HepG2 (cell line): ENCODE measurements at places on chromosomes 16 and 17. TPM values are rescaled to one million over a fixed set of nuclear protein-coding genes. Genes with fewer than 3 reads are reported as not detected.
A peak's percentile ranks its signal among the peaks of the same experiment; 100 is the strongest.

GRCh38 chr16:55292491-55292890 lies 31.5 kb upstream of the IRX6 start:
- DNase-seq: no peak
- no peaks in the 10 kb centered on the region for H3K4me1 ChIP-seq
- no peaks in the 10 kb centered on the region for H3K27me3 ChIP-seq
- H3K36me3 ChIP-seq: no peaks in the 10 kb centered on the region
- no peak overlapping the region for H3K4me3 ChIP-seq

DNA sequence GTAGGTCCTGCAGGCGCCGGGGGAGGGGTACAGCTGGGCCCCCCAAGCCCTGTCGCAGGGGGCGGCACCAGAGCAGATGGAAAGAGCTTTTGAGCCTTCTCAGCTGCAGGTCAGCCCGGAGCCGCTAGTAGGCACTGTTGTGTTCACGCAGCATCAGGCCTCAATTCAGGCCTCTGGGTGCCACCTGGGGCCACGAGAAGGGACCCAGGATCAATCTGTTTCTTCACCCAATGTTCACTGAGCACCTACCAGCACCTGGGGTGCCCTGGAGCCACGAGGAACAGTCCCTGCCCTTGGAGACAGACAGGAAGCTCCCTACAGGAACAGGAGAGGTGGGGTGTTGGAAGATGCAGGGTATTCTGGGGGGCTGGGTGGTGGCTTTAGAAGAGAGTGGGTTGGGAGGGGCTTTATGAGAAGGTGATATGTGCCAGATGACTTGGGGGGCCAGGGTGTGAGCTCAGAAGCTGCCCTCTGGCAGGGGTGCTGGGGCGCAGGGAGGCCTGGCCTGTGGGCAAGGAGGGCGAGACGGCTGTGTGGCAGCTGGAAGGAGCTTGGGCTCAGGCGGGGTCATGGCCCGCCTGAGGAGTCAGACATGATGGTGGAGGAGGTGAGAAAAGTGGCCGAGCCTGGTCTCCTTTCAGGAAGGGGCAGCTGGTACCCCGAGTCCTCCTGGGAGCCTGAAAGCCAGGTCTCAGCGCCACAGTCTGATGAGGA lies 121.9 kb upstream of the GSE1 start:
- no peaks in the 10 kb centered on the region for H3K36me3 ChIP-seq
- peak overlapping the region; percentile 20; the same call in 1 of the 2 replicates for H3K4me3 ChIP-seq
- peak; percentile 53 for DNase-seq
- H3K27me3 ChIP-seq: no peaks in the 10 kb centered on the region
- H3K27ac ChIP-seq: no peak overlapping the region

DNA sequence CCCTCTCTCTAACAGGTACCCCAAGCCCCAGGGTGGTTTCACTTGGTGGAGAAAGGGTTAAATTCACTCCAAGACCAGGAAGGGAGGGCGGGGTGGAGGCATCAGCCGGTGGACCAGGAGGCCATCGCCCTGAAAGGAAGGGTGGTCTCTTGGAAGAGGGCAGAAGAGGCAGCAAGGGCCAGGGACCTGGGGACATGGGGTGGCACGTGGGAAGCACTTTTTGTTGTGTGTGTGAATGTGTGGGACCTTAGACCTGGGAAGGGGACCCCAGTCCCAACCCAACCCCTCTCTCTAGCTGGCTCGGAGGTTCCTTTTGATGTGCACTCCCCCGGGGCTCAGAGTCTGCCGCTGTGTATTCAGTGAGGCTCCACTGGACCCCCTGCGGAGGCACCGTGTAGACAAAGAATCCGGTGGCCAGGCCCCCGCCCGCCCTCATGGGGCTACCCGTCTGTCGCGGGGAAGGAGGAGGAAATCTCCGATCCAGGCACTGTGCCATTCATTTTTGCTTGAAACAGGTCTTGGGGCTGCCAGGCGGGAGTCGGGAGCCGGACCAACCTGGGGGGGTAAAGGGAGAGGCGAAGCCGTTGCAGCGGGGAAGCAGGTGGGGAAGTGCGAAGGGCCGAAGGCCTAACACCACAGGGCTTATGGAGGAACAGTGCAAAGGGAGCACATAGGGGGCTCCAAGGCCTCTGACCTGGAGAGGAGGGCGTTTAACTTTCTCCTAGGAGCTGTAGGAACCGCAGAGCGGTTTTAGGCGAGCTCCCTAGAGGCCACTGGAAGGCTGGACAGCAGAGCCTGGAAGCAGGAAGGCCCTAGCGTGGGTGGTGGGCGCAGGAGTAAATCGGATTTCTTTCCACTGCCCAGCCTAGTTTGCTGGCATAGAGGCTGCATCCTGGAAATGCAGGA lies 3.2 kb upstream of the WNT3 start:
- peaks cover 35% of the 10 kb centered on the region for H3K4me1 ChIP-seq
- H3K36me3 ChIP-seq: no peaks in the 10 kb centered on the region
- no peak overlapping the region for H3K27ac ChIP-seq
- H3K4me3 ChIP-seq: peak overlapping the region; percentile 46; the same call in 1 of the 2 replicates

GRCh38 chr16:11615748-11616447 lies 29.2 kb upstream of the LITAF start:
- no peaks in the 10 kb centered on the region for H3K27me3 ChIP-seq
- no peaks in the 10 kb centered on the region for H3K36me3 ChIP-seq
- no peak overlapping the region for H3K27ac ChIP-seq
- H3K4me3 ChIP-seq: no peak overlapping the region

DNA sequence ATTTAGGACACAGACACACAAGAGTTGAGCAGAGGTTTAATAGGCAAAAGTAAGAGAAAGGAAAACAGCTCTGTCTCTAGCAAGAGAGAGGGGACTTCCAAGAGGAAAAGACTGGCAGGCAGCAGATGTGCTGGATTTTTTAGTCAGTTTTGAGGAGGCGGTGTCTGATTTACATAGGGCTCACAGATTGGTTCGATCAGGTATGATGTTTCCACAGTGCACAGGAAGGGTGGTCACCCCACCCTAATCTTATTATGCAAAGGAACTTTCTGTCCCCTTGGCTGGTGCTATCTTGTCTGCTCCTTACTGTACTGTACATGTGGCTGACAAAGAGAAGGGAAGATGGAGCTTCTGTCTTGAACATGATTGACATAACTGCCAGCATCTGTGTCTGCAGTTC lies 25.3 kb downstream of the BFAR start:
- no peak overlapping the region for H3K4me3 ChIP-seq
- H3K4me1 ChIP-seq: peaks cover 21% of the 10 kb centered on the region
- H3K36me3 ChIP-seq: peaks cover 69% of the 10 kb centered on the region

DNA sequence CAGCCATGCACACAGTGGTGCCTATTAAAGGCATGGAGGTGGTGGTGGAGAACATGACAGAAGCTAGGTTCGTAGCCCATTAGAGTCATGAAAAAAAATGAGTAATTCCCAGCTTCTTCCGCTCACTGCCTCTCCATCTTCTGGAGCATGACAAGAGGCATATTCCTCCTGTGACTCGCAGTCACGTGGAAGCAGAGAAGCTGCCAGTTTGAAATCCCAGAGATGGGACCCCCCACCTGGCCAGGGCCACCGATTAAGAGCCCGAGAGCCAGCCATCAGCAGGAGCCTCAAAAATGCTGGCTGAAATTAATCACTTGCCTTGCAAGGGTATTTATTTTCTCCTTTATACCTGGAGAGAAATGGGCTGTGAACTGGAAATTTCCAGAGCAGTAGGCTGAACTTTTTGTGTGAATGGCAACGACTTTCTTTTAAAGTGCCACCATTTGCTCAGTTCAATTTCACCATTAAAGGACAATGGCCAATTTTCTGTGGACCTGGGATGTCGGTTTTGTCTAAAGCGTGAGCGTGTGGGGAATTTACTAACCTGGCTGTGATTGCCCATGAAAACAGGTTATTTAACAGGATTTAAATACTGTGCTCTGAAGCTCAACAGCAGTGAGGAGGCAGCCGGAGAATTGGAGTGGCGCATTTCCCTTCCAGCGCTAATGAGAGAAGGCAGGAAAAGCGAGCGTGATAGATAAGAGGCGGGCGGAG lies 189.7 kb upstream of the SDK2 start:
- DNase-seq: no peak
- H3K27me3 ChIP-seq: peaks cover 2% of the 10 kb centered on the region; the same call in 1 of the 2 replicates
- no peaks in the 10 kb centered on the region for H3K36me3 ChIP-seq
- no peak overlapping the region for H3K4me3 ChIP-seq
- no peak overlapping the region for H3K27ac ChIP-seq

- H3K4me3 ChIP-seq: no peak overlapping the region
- no peak for DNase-seq
- H3K4me1 ChIP-seq: no peaks in the 10 kb centered on the region
- H3K27ac ChIP-seq: no peak overlapping the region
- H3K27me3 ChIP-seq: peaks cover 53% of the 10 kb centered on the region
Measured at GRCh38 chr16:87064731-87065445, 252.3 kb downstream of the C16orf95 start.

GRCh38 chr16:84712138-84712671 lies 12.4 kb downstream of the USP10 start:
- H3K27ac ChIP-seq: no peak overlapping the region
- peaks cover 47% of the 10 kb centered on the region for H3K36me3 ChIP-seq
- no peak overlapping the region for H3K4me3 ChIP-seq

DNA sequence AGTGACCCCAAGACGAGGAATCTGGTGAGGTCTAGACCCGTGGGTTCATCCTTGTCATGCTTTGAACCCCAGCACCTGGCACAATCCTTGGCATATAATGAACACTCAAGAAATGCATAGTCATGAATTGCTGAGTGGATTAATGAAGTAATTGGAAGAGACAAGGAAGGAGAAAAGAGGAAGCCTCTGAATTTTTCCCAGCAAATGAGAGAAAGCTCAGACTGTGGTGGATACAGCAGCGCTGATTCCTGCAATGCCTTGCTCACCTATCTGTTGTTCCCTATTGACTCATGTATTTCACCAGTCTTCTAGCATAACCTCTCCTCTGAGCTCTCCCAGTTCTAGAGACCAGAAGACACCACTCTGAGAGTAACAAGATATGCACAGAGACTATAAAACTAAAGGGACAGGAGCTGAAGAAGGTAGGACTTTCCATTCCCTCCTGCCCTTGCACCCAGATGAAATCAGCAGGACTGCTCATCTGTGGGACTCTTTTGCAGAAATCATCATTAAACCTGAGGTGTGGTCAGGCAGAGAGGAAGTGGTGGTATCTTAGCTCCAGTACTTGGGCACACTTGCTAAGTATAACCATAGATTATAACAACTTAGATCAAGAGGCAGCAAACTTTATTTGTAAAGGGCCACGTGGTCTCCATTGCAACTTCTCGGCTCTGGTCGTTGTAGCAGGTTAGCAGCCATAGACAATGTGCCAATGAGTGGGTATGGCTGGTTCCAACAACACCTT lies 102.8 kb downstream of the MAF start:
- no peaks in the 10 kb centered on the region for H3K36me3 ChIP-seq
- no peak overlapping the region for H3K4me3 ChIP-seq

GRCh38 chr16:67847064-67847861 lies at the start of gene CENPT:
Gene CENPT, minus strand, starts transcription at chr16:67847693. Its CDS starts 13,834 bp downstream, at chr16:67833859.
- H3K4me3 ChIP-seq: peak within 1 kb of the TSS; percentile 97
- peaks cover 45% of the 10 kb centered on the region for H3K4me1 ChIP-seq
- peak; percentile 70 for DNase-seq
- peak within 1 kb of the TSS; percentile 88 for H3K27ac ChIP-seq
- no peaks in the 10 kb centered on the region for H3K27me3 ChIP-seq

DNA sequence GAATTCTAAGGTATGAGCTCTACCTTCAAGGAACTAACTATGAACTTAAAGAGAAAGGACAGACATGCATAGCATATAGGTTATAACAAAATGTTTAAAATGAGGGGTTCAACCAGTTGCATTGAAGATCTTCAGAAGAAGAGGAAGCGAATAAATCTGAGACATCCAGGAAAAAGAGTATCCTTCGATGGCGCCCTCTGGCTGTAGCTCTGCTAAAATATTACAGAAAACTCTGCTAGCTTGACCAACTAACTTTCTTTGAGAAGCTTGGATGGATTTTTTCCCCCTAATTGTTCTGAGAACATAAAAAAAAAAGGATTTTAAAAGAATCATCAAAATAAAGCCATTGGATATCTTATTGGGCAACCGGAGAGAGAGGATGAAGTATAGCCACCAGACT lies 659.9 kb upstream of the SOX9 start:
- no peaks in the 10 kb centered on the region for H3K4me1 ChIP-seq
- no peak for DNase-seq
- H3K27ac ChIP-seq: no peak overlapping the region
- no peaks in the 10 kb centered on the region for H3K27me3 ChIP-seq
- H3K36me3 ChIP-seq: no peaks in the 10 kb centered on the region

GRCh38 chr17:9862949-9863348 lies 37.2 kb downstream of the GLP2R start:
- H3K27ac ChIP-seq: no peak overlapping the region
- H3K36me3 ChIP-seq: no peaks in the 10 kb centered on the region
- no peak overlapping the region for H3K4me3 ChIP-seq
- no peak for DNase-seq
- H3K27me3 ChIP-seq: no peaks in the 10 kb centered on the region
- no peaks in the 10 kb centered on the region for H3K4me1 ChIP-seq

DNA sequence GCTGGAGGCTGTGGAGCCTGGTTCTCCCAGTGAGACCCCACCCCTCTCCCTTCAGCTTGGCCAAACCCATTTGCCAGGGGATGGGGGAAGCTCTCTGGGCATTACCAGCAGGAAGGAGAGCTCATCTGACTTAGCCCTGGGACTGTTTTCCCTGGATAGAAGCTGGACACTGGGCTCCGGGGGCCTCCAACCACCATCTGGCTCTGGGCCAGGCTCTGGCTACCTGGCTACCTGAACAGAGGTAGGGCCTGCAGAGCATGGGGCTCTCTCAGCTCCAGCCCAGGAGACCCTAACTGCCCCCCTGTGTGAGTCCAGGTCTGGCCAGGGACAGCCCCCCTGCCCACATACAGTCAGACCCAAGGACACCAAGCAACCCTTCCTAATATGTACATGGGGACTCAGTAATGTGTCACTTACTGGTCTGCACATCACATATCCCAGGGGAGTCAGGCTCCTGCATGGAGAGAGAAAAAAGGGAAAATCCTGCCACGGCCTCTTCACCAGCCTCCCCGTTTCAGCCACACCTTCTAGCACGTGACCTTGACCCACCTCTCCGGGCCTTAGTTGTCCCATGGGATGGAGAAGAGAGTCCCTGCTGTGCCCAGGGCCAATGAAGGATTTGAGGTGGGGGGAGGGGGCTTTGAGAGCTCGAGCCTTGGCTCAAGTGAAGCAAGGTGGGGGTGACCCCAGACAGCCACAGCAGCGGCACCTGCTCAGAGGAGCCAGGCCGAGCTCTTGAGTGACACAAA lies 13.8 kb downstream of the CNGB1 start:
- H3K4me1 ChIP-seq: peaks cover 30% of the 10 kb centered on the region
- H3K4me3 ChIP-seq: no peak overlapping the region
- H3K36me3 ChIP-seq: no peaks in the 10 kb centered on the region
- H3K27ac ChIP-seq: no peak overlapping the region
- DNase-seq: no peak
- peaks cover 5% of the 10 kb centered on the region for H3K27me3 ChIP-seq

GRCh38 chr17:43351691-43352090 lies 47.1 kb upstream of the ARL4D start:
- no peak for DNase-seq
- no peaks in the 10 kb centered on the region for H3K36me3 ChIP-seq
- no peaks in the 10 kb centered on the region for H3K27me3 ChIP-seq
- H3K4me1 ChIP-seq: no peaks in the 10 kb centered on the region

The GNGT2 gene
- not detected in 2 replicates for total RNA-seq

The SLC16A11 gene
- total RNA-seq: not detected in 2 replicates

The CFAP119 gene
- total RNA-seq: 1.2 and 6.4 TPM in 2 replicates

The TNFRSF13B gene
- not detected in 2 replicates for total RNA-seq

The CCL4L2 gene
- not detected in 2 replicates for total RNA-seq
